ENCODE measurements at places on chromosomes 5 and 9. TPM values are rescaled to one million over a fixed set of nuclear protein-coding genes. Genes with fewer than 3 reads are reported as not detected.

GRCh38 chr5:149299451-149300054 is 27.9 kb downstream of the AFAP1L1 start:
- H3K27me3 ChIP-seq = no peaks in the 10 kb centered on the region
- H3K36me3 ChIP-seq = no peaks in the 10 kb centered on the region
- DNase-seq = no peak

Gene IRX2
- total RNA-seq = 0.10 TPM

GRCh38 chr5:100709771-100710170 is 174.6 kb downstream of the FAM174A start:
- H3K4me3 ChIP-seq = no peak overlapping the region
- no peak overlapping the region for H3K27ac ChIP-seq
- DNase-seq = no peak
- H3K4me1 ChIP-seq = no peaks in the 10 kb centered on the region

GRCh38 chr9:87678650-87679355 is 47.1 kb upstream of the CTSL start:
- no peak overlapping the region for H3K27ac ChIP-seq
- H3K27me3 ChIP-seq = no peaks in the 10 kb centered on the region
- DNase-seq = no peak
- no peaks in the 10 kb centered on the region for H3K4me1 ChIP-seq

GRCh38 chr5:176803068-176803942 is 7.1 kb upstream of the UNC5A start:
- H3K27me3 ChIP-seq = peaks cover 10% of the 10 kb centered on the region
- no peaks in the 10 kb centered on the region for H3K36me3 ChIP-seq
- no peak for DNase-seq
- no peak overlapping the region for H3K27ac ChIP-seq

Gene PCDHB13
- 1.0 TPM for total RNA-seq

Gene LCP2
- 0.36 TPM for total RNA-seq

Gene PAPPA
- total RNA-seq = 1.2 TPM

Gene OLFML2A
- total RNA-seq = 44.5 TPM

GRCh38 chr9:29968831-29969230 is 2395.6 kb upstream of the C9orf72 start:
- no peaks in the 10 kb centered on the region for H3K27me3 ChIP-seq
- no peaks in the 10 kb centered on the region for H3K36me3 ChIP-seq
- no peak for DNase-seq
- no peak overlapping the region for H3K27ac ChIP-seq
- no peak overlapping the region for H3K4me3 ChIP-seq

- no peak overlapping the region for H3K27ac ChIP-seq
- H3K4me3 ChIP-seq = no peak overlapping the region
- no peak for DNase-seq
Observed at GRCh38 chr9:135850737-135851136, 56.6 kb downstream of the CAMSAP1 start.

Gene CBY3
- 0.39 TPM for total RNA-seq

- no peaks in the 10 kb centered on the region for H3K4me1 ChIP-seq
- H3K4me3 ChIP-seq = no peak overlapping the region
- no peak overlapping the region for H3K27ac ChIP-seq
- peaks cover 5% of the 10 kb centered on the region for H3K27me3 ChIP-seq
- DNase-seq = no peak
Observed at GRCh38 chr5:123125962-123126732, 37.1 kb downstream of the PRDM6 start.

Gene CDC20B
- 0.08 TPM for total RNA-seq

DNA sequence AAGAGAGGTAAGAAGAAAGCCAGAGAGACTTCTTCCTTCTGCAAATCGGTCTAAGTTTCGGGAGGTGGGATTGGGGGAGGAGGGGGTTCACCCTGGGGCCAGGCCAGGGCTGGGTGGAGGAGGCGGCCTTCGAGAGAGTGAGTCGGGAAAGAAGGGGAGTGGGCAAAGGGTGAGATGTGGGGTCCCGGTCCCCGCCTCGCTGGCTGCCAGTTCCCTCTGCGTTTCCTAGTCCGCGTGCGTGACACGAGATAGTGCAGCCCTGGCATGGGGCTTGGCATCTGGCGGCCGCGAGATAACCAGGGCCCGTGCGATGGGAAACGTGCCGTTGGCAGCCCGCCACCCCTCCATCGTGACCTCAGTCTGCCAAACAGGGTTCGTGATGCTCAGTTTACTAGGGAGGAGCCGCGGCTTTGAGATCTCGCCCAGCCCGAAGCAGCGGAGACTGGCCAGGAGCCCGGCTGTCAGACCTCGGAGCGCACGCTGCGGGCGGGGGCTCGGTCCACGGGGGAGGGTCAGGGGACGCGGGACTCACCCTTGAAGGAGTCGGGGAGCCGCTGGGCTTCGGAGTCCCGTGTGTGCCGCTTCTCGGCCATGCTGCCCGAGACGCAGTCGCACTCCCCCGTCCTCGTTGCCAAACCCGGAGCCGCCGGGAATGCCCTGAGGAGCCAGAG is at the start of gene STOM:
Gene STOM (minus strand): TSS at position 656 of the 671 bp plus-strand sequence. CDS start 63 bp downstream, at position 593.
- no peak for DNase-seq
- peak within 1 kb of the TSS; percentile 68 for H3K4me3 ChIP-seq
- H3K27me3 ChIP-seq = no peaks in the 10 kb centered on the region
- peaks cover 32% of the 10 kb centered on the region for H3K4me1 ChIP-seq

GRCh38 chr5:120329095-120329494 is 135.0 kb upstream of the PRR16 start:
- no peaks in the 10 kb centered on the region for H3K4me1 ChIP-seq
- no peaks in the 10 kb centered on the region for H3K36me3 ChIP-seq
- H3K27ac ChIP-seq = no peak overlapping the region
- no peak for DNase-seq
- no peak overlapping the region for H3K4me3 ChIP-seq

Gene TAF1L
- not detected for total RNA-seq

GRCh38 chr5:64594601-64595000 is 88.8 kb downstream of the RGS7BP start:
- H3K27ac ChIP-seq = no peak overlapping the region
- DNase-seq = no peak
- no peak overlapping the region for H3K4me3 ChIP-seq
- H3K4me1 ChIP-seq = no peaks in the 10 kb centered on the region
- H3K27me3 ChIP-seq = no peaks in the 10 kb centered on the region

Gene MLANA
- not detected for total RNA-seq

GRCh38 chr9:75892216-75892911 is 1.9 kb downstream of the PCSK5 start:
- no peaks in the 10 kb centered on the region for H3K36me3 ChIP-seq
- H3K4me1 ChIP-seq = no peaks in the 10 kb centered on the region
- peak overlapping the region; percentile 66 for H3K4me3 ChIP-seq
- peaks cover 9% of the 10 kb centered on the region for H3K27me3 ChIP-seq

DNA sequence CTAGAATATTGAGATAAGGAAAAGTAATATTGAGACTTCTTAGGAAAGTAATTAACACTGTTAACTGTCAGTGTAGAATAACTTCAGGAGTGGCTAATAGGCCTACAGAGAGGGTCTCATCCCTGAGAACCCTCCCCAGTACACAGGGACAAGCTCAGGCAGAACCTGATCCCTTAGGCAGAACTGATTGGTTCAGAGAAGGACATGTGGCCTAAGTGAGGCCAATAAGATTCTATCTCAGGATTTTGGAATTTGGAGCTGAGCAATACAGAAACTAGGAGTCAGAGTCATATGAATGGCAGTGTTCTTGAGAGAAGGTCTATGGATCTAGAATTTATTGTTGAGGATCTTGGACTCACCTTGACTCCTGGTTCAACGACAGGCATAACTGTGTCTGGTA is 10.9 kb upstream of the UBLCP1 start:
- H3K36me3 ChIP-seq = no peaks in the 10 kb centered on the region
- H3K4me1 ChIP-seq = no peaks in the 10 kb centered on the region
- H3K27ac ChIP-seq = no peak overlapping the region
- H3K4me3 ChIP-seq = no peak overlapping the region

DNA sequence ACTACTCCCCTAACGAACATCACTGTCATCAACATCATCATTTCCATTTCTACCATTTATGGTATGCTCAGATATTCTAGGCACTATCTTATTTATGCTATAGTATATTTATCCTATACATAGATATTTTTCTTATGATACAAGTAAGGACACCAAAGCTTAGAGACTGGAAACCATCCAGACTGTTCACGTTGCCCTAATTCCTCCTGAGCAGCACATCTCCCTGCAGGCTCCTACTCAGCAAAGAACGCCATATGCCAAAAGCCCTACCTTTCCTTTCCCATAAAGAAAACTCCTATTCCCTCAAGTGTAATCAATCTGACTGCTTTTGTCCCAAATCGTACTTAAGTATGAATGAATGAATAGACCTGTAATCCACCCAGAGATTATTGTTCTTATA is 247.0 kb downstream of the PRELID2 start:
- H3K4me3 ChIP-seq = no peak overlapping the region
- no peaks in the 10 kb centered on the region for H3K4me1 ChIP-seq
- H3K27me3 ChIP-seq = no peaks in the 10 kb centered on the region
- no peak overlapping the region for H3K27ac ChIP-seq

Gene INSL6
- not detected for total RNA-seq

Gene ANKRD31
- not detected for total RNA-seq

GRCh38 chr9:99986642-99987041 is 80.2 kb downstream of the STX17 start:
- DNase-seq = no peak
- no peaks in the 10 kb centered on the region for H3K36me3 ChIP-seq
- H3K4me1 ChIP-seq = no peaks in the 10 kb centered on the region
- H3K27me3 ChIP-seq = no peaks in the 10 kb centered on the region
- no peak overlapping the region for H3K4me3 ChIP-seq
- H3K27ac ChIP-seq = no peak overlapping the region

- H3K27ac ChIP-seq = no peak overlapping the region
- no peaks in the 10 kb centered on the region for H3K4me1 ChIP-seq
- no peak overlapping the region for H3K4me3 ChIP-seq
- DNase-seq = no peak
- H3K27me3 ChIP-seq = no peaks in the 10 kb centered on the region
Observed at GRCh38 chr9:4246969-4247368, 52.9 kb downstream of the GLIS3 start.

Data from Panc1 (cell line).